ENCODE measurements at places on chromosomes 11 and 22.

DNA sequence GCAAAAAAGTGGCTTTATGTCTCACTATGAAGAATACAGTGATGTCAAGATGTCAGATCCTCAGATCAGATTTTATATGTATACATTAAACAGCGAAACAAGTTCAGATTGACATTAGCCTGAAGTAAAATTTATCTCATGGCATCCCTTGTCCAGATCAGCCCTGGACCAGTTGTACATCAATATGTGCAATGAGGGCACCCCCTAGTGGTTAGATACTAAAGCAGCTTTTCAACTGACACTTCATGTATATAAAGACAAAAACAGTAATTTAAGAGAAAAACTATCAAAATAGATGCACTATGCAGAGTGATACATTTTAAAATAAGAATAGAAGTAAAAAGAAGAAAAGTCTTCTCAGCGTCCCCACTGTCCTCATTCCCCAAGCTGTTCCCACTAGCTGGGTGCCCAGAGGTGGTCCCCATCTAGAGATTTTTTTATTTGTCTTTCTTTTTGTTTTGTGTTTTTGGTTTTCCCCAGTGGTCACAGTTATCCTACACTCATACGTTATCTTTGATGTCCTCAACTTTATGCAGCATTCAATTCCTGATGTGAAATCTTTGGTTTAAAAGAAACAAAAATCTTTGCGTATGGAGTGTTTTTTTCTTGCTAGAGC lies 2193.4 kb upstream of the RAG2 start:
- DNase-seq = no peak

DNA sequence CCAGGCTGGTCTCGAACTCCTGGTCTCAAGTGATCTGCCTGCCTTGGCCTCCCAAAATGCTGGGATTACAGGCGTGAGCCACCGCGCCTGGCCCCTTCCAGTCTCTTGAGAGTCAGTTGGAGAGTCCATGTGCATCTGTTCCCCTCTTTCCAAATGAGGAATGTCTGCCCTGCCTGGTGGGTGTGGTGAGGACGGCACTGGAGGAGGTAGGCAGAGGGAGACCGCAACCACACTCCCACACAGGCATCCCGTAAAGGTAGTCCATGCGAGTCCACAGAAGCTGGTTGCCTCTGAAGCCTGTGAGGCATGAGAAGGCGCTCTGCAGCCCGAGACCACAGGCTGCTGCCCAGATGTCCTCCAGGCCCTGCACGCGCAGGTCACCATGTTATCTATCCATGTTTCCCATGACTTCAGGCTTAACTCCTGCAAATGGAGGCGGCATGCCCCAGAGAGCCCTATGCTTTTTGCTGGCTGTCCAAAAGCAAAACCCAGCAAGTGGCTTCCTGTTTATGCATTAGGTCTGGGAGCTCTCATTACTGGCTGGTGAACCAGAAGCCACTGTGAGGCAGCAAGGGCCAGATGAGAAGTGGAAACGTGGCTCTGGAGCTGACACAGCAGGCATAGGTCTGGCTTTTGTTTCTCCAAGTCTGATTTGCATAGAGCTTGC lies 43.4 kb downstream of the GRIK4 start:
- DNase-seq = no peak

DNA sequence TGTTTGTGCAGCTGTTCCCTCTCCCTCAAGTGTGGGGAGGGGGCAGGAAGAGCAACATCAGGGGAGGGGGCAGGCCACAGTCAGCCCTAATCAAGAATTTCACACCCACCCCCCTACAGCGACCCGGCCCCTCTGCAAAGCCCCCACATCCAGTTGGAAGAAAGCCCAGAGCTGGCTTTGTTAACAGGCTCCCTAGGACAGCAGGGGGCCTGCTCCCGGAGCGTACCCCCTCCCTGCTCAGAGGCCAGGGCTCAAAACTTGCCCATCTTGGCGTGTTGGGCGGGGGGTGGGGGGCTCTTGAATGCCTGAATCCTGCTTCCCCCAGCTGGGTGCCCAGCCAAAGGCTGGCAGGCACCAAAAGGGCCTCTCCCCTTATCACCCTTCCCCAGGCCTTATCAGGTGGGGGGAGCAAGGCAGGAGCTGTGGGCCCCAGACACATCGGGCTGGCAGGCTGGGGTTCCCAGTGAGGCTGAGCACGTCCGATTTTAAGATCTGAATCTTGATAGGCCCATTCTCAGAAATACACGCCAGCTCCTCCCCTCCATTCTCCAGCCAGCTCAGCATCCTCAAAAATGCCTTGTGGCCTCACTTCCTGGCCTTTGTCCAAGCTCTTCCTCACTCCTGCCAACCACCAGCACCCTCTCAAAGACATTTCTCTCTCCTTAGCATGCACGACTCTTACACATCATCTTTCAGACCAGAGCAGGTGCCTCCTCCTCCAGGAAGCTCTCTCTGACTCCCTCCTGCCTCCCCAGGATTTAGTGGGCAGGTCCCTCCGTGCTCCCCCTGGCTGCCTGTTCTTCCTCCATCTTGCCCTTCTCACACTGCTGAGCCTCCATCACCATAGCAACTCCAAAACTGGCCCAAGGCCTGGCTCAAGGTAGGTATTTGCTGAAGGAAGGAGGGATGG lies 384.8 kb downstream of the MN1 start:
- no peak for DNase-seq

GRCh38 chr11:74449369-74449931 lies 17.9 kb downstream of the KCNE3 start:
- no peak for DNase-seq

DNA sequence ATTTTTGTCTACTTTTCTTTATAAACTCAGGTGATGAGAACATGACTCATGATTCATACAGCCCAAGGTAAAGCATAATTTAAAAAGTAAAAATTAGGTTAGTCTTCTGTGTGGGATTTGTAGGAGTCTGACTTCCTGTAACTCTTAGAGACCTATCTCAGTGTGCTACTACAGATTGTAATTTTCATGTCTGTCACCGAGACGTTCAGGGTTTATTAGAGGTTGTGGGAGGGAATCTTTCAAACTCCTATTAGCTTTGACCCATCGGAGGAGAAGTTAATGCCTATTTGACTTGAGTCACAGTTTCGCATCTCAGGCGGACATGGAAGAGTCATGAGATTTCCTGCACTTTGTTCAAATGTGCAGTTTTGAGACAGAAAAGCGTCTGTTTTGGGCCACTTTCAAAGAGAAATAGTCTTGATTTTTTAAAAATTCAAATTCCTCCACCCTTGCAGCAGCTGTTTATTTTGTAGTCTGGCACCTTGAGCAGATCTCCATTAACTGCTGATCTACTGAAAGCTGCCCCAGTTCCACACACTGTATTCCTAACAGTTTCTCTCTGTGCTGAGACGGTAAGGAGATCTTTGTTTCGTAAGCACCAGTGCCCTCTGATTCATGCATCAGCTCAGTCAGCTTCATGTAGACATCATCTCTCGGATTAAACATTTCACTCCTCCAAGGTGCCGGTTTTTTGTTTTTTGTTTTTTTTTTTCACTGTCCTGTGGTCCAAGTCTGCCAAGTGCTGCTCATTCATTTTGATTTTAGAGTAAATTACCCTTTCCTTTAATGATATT lies 24.3 kb downstream of the ALKBH3 start:
- DNase-seq = no peak

All from effector CD8-positive, alpha-beta T cell (primary cell).